ENCODE measurements at places on chromosomes 11 and 22.
A peak's percentile ranks its signal among the peaks of the same experiment; 100 is the strongest.

GRCh38 chr11:11552529-11553087 lies 69.2 kb downstream of the GALNT18 start:
- no peak for DNase-seq

- DNase-seq = no peak
Observed at GRCh38 chr11:92489826-92490399, 265.3 kb downstream of the FAT3 start.

DNA sequence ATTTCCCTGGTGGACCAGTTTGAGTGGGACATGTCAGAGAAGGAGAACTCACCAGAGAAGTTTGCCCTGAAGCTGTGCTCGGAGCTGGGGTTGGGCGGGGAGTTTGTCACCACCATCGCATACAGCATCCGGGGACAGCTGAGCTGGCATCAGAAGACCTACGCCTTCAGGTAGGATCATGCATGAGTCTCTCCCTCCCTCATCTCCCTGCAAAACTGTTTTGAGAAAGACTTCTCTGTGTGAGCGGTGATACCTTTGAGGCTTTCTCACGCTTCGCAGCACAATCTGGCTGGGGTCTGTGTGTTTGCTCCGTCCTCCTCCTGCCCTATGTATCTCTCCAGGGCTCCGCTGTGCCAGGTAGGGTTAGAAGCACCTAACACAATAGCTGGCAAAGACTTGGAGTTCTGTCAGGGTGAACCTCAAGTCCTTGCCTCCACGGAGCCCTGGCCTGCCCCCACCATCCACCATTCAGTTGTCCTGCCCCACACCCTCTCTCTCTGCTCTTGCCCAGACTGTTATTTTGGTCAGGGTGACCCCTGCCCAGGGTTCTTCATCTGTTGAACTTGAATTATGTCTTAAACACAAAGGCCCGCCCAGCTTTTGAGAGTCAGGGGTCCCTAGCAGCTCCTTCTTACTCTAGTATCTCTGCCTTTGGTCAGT lies 13.4 kb downstream of the DERL3 start:
- no peak for DNase-seq

DNA sequence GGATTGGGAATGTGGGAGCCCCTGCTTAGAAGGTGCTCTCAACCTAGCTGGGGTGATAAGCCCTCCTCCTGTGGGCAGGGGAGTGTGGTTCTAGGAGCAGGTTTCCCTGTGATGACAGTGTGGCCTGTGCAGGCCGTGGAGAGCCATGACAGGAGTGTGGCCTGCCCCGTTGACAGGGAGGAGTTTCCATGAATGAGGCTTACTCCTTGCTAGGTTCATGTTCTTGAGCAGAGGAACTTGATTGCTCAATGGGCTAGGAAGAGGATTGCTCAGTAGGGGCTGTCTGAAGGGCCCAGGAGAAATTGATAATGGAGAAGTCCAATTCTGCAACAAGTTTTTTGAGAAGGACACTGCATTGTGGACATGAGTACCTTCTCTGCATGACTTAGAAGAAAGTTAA lies 92.0 kb downstream of the PPP6R3 start:
- no peak for DNase-seq

DNA sequence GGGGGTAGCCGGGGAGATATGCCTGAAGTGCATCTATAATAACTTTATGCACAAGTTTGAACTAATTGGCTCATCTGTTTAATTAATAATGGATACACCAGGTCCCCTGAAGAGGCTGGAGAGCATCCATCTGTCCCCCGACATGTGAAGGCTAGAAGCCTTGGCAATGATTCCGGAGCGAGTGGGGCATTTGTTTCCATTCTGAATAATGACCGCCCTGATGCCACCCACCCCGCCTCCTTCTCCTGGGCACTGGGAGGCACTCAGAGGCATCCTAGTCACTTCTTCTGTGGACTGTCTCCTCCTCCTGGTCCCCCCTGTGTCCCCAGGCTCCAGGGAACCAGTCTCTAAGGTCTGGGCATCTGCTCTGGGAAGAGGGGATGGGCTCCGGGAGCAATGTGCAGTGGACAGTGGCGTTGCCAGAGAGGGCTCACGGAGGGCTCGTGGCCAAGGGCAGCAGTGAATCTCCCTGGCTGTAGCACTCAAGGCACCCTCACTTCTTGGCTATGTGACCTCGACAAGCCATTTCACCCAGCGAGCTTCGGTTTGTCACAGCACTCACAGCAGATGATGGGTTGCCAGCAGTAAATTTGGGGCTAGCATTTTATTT lies 64.7 kb downstream of the TSPAN18 start:
- no peak for DNase-seq

DNA sequence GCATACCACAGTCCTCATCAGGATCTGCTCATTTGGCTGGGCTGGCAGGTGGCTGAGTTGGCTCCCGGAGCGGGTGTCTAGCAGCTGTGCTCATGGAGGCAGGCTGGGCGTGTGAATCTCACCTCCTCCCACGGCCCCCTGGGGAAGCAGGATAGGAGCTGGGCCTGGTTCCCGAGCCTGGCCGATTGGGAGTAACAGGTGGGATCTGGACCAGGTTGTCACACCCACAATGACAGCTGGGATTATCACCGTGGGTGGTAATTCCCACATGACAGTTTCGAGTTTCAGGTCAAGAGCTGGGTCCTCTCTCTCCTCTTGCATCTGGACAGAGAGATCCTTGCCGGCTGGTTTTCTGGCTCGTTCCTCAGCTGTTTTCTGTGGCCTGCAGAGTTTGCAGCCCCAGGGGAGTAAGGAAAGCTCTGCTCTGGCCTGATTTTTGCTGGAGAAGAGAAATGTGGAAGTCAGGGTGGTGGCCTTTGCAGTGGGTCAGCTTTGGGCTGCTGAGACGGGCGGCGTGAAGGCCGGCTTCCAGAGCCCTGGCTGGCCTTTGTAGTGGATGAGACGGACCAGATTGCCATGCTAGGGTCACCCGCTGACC lies 57.0 kb downstream of the BCR start:
- DNase-seq = no peak

DNA sequence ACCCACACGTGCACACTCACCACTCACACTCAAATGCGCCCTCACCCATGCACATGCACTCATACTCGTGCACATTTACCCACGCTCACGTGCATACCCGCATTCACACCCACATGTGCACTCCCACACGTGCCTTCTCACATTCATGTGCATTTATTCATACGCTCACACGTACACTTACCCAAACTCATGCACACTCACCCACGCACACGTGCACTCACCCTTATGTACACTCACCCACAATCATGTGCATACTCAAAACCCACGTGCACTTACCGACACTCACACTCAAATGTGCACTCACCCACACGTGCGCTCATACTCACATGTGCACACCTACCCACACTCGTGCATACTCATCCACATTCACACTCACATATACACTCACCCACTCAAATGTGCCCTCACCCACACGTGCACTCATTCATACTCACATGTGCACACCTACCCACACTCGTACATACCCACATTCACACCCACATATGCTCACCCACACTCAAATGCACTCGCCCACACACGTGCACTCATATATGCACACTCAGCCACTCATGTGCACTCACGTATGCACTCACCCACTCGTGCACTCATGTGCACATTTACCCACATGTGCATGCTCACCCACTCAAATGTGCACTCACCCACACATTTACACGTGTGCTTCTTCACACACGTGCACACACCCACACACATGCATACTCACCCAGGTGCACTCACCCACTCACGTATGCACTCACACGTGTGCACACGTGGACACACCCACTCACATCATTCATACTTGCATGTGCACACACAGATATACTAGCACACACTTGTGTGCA lies 84.4 kb downstream of the TRMU start:
- no peak for DNase-seq

DNA sequence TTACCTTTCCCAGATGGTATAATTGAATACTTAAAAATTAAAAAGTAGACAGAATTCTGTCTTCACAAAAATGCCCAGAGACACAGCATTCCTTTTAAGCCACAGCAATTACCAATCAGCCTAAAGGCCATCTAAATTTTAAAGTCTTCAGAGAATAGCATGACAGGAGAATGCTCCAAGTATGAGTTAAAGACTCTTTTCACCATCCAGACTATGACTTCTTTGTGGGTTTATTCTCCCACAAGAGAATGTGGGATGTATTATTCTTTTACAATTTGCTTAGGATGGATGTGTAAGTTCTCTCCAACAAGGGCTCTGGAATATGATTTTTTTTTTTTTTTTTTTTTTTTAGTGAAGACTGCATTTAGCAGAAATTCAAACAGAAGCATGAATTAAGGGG lies 249.9 kb downstream of the TTC28 start:
- no peak for DNase-seq

DNA sequence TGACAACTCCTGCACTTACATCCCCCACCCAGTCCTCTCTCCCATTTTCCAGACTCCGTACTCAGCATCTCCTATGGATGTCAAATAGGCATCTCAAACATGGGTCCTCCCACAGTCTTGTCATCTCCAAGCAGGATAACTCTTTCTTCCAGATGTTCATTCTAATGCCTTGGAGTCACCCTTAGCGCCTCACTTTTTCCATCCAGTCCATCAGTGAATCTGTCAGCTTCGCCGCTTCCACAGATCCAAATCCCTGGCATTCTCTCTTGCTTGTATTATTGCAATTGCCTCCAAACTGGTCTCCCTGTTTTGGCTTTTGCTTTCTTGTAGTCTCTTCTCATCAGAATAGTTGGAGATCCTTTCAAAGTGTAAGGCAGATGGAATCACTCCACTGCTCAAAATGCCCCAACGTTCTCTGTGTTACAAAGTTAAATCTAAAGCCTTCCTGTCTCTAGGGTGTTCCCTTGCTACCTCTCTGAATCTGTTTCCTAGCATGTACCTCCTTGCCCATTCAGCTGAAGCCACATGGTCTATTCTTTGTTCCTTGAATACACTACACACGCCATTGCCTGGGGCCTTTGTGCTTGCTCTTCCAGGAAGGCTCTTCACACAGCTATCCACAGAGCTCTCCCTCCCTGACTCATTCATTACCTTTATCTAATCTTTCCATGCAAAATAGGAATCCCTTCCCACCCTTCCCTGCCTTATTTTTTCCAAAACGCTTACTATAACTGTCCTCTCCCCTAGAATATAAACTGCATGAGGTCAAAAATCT lies 64.8 kb downstream of the UBASH3B start:
- no peak for DNase-seq

- DNase-seq = peak; percentile 35
Observed at GRCh38 chr22:20526628-20527355, 19.4 kb downstream of the MED15 start.

DNA sequence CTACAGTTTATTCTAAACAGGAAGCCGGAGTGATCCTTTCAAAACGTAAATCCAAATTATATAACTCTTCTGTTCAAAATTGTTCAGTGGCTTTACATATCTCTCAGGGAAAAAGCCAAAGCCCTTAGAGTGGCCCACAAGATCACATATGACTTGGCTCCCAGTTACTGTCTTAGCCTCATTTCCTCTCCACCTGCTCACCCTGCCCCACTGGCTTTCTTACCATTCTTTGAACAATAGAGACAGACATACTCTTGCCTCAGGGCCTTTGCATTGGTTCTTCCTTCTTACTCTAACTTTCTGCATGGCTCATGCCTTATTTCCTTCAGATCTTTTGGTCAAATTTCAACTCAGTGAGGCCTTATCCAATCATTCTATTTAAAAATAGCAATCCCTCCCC lies 52.1 kb downstream of the STIM1 start:
- DNase-seq = no peak

DNA sequence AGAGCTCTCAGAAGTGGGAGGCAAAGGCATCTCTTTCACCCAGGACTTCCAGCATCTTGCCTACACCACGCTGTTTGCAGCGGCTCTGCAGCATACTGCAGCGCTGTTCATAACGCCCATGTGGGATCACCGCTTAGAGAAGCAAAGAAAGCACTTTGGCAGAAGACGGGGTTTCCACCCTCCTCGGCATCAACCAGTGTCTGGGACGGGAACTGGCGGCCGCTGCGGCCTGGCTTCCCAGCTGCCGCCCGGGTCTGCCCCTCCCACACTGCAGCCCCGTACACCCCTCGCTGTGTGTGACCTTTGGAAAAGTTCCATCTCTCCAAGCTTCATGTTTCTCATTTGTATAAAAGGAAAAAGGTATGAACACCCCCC lies 545 bp upstream of the TIRAP start:
- no peak for DNase-seq

GRCh38 chr11:2136209-2136951 lies 2.8 kb downstream of the IGF2 start:
- no peak for DNase-seq

DNA sequence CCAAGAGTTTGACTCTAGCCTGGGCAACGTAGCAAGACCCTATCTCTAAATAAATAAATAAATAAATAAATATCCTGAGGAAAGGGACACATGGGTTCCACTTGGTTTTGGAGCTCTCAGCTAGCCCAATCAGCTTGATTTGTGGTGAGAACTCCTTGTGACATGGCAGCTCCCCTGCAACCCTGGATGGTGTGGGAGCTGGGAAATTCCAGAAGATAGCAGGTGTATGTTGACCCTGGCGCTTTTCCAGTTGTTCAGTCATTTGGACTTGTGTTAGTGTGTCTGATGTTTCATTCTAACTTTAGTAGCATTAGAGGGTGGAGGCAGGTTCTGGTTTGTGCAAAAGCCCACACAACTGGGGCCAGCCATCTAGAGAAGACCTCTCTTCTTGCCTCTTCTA lies 148.5 kb upstream of the NCAM1 start:
- DNase-seq = no peak

DNA sequence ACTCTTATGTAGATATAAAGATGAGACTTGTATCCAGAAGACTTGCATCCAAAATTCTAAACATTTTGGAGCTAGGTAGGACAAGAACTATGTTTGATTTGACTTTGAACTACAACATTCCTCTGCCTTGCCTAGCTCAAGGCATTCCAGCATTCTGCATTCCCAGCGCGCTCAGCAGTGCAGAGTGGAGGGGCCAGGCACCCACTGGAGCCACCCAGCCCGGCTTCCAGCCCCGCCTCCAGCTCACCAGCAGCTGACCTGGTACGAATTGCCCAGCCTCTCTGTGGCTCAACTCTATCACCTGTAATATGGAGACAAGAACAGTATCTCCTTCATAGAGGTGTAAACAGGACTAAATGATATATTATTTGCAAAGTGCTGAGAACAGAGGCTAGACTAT lies 28.8 kb downstream of the PRDM10 start:
- no peak for DNase-seq

DNA sequence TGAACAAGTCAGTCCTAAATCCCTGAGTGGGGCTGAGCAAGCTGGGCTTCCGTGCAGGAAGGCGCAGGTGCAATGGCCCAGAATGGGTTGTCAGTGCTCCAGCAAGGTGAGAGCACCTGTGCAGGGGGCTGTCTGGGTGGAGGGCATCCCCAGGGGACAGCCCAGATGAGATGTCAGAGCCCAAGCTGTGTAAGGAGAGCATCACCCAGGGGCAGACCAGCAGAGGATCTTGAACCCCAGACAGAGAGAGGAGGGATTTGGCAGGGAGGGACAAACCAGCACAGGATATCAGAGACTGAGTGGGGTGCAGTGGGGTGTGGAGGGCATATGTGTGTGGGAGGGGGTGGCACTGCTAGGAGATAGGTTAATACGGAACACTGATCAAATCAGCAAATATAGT lies 114.9 kb upstream of the TMEM45B start:
- no peak for DNase-seq

GRCh38 chr11:30960387-30960992 lies 374.3 kb upstream of the MPPED2 start:
- DNase-seq = no peak

GRCh38 chr22:28711341-28711740 lies 30.3 kb downstream of the CHEK2 start:
- no peak for DNase-seq

- no peak for DNase-seq
Observed at GRCh38 chr22:34476762-34477161, 556.5 kb upstream of the LARGE1 start.

- no peak for DNase-seq
Observed at GRCh38 chr22:50675553-50676179, 3.0 kb downstream of the SHANK3 start.
